ENCODE measurements at places on chromosomes 1 and 21.

DNA sequence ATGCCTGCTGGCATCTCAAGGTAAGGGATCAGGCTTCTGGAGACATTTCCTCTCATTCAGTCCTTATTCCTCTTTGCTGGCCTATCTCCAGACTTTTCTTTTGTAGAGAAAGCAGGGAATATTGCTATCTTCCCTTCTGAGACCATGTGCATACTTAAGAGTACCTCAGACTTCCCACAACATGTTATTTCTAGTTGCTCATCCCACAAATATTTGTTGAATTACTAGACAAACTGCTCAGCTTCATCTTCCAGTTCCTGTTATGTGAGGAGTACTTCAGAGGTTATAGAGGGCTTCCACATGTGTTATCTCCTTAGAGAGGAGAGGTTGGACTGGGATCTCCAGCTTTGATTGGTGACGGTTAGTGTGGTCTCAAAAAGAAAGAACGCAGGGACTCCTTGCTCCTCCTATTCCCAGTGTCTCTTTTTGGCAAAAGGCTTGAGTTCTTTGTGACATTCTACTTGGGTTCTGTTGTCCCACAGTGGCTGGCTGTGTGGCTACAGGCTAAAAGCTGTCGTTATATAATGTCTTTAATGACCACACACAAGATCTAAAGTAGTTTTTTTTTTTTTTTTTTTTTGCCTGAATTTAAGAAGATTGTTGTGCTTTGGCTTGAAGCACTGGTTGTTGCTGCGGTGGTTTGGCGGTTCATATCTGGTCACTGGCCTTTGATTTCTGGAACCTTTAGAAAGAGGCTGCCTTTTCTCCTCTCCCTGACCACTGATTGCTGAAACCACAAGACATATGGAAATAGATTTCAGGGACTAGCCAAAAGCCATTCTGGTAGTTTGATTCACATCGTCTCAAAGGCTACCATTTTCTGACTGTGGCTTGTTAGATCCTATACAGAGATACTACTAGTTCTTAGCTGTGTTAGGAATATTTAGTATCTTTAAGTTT lies 78.7 kb downstream of the FGGY start:
- DNase-seq = peak; percentile 95

- DNase-seq = no peak
These were observed 660 bp upstream of the PDE4B start for GRCh38 chr1:65791801-65792668.

GRCh38 chr1:217272385-217272784 lies 358.5 kb downstream of the GPATCH2 start:
- DNase-seq = no peak

DNA sequence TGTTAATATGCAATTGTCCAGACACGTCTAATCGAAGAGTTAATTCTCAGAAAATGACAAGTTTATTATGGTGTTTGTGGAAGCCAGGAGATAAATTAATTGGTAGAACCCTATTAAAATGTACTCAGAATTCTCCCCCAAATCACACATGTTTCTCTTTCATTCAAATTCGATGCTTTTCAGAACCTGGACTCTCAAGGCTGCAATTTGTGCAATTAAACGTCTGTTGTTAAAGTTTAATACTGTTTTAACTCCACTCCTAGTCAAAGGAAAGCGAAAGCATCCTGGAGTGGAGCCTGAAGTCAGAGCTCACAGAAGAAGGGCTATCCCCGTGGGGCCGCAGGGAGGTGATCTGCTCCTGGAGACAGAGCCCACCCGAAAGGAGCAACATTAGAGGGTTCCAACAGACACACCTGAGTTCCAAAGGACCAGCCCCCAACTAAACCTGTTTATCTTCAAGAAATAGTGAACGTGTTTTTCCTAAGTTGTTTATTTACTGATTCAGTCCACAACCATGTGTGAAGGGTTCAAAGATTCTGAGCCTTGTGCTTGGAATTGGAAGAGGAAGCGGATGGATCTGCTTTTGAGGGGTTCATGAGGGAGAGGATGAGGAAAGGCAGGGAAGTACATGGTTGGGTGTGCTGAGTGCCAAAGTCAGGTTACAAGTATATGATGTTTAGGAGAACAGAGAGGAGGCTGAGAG lies 68.0 kb upstream of the AKT3 start:
- DNase-seq = no peak

DNA sequence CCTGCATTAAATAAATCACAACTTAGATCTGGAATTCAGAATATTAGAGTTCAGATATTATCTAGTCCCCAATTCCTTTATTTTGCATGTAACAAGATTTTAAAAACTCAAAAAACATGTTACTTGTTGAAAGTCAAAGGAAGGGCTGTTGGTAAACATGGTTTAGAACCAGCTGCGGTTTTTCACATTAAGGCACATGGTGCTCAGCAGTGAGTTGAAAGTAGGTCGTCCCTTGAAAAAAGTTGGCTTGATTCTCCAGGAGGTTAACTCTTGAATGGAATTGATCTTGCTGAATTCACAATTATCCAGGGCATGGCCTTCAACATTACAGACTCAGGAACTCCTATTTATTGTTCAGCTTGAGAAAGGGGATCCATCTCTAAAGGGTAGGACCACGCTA lies 277.1 kb upstream of the DUSP10 start:
- no peak for DNase-seq

DNA sequence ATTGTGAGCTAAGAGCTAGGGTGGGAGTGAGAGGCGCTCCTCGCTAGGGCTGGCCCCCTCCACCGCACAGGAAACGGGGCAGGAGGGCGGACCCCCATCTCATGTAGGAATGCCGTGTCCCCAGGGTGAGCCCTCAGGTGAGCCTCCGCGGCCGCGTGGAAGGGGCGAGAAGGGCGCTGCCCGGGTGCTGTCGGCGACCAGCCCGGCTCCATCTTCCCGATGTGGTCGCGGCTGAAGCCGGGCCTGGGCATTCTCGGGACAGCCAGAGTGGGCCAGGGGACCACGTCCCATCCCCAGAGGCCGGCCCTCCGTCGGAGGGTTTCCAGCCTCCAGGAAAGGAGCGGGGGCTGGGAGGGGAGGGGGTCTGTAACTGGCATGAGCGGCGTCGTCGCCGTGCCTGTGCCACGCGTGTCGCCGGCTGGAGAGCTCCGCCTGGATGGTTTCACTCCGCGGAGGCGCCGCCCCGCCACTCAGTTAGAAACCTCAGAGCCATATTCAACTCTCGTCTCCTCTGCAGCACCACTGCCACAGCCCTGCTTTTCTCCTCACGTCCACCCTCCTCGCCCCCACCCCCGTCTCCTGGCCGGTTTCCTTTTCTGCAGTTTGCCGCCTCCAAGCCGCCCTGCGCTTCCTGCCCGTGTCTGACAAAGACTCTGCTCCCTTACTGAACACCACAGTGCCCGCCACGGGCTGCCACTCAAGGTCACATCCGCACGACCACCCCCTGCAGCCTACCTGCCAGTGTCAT lies at the start of gene TMEM269:
Gene TMEM269, plus strand, starts transcription at position 46 of the 748 bp plus-strand sequence. CDS start 4,903 bp downstream, outside the sequence.
- no peak for DNase-seq

DNA sequence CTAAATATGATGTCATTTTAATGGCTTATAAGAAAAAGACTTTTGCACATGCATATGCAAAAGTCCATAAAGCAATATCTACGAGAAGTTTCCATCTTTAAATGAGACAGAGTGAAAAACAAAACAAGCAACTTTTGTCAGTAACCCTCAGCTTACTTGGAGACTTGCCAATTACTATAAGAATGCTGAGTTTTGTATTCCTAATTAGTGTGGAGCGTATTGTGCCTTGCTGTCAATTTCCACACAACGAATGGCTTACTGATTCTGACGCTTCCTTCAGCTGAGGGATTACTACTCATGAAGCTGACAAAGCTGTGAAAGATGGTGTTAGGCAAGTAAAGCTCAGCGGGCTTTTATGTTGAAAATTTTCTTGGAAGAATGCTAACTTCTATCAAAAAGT lies 440.4 kb upstream of the ADAMTS5 start:
- no peak for DNase-seq

GRCh38 chr1:204701229-204701628 lies 15.7 kb upstream of the LRRN2 start:
- no peak for DNase-seq

DNA sequence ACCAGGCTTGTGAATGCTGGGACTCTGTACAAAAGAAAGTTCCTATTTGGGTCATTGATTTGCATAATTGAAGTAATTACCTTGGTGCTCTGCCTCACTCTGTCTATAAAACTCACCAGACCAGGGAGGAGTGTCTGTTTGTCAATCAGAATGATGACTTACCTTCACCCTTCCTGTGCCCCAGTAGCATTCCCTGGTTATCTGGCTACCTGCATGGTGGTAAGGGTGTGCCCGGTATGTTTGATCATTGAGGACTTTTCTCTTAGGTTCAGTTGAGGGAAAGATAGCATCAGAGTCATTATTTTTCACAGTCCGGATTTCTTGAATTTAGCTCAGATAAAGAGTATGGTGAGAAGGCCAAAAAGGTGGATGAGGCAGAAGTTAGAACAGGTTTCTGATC lies 190.0 kb downstream of the BRINP2 start:
- DNase-seq = no peak

GRCh38 chr1:159173320-159173719 lies 1.9 kb downstream of the CADM3 start:
- DNase-seq = no peak

- DNase-seq = no peak
These were observed 397.4 kb downstream of the PTPRU start for GRCh38 chr1:29633771-29634170.

GRCh38 chr1:46315669-46316403 lies 12.3 kb downstream of the UQCRH start:
- peak; percentile 68 for DNase-seq

- peak; percentile 74 for DNase-seq
These were observed 28.0 kb upstream of the PRKAA2 start for GRCh38 chr1:56617141-56617540.

GRCh38 chr1:205878026-205878425 lies 28.1 kb upstream of the PM20D1 start:
- no peak for DNase-seq

GRCh38 chr1:55725378-55725777 lies 510.2 kb upstream of the USP24 start:
- DNase-seq = peak; percentile 83

- peak; percentile 55 for DNase-seq
These were observed 1.5 kb downstream of the CACHD1 start for GRCh38 chr1:64471218-64472039.

DNA sequence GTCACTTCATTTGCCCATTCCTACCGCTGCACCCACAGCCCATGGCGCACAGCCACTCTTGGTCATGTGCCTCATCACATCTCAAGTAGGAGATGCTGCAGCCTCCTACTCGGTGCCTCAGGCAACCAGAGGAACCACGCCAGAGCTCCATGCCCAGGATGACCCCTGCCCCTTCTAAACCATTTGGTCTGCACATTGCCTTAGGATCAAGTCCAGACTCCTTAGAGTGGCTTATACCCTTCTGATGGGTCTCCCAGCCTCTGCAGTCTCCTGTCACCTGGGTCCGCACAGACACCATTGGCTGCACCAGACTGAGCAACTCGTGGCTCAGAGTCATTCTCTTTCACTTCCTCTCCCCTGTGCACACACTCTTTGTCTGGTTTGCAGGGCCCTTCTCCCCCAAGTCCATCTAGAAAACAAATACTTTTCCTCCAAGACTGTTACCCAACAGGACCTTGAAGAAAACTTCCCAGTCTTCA lies 2.2 kb upstream of the ADORA3 start:
- no peak for DNase-seq

GRCh38 chr1:64545118-64545843 lies 75.4 kb downstream of the CACHD1 start:
- peak; percentile 10 for DNase-seq
